ENCODE measurements at places on chromosomes 7 and 10.

DNA sequence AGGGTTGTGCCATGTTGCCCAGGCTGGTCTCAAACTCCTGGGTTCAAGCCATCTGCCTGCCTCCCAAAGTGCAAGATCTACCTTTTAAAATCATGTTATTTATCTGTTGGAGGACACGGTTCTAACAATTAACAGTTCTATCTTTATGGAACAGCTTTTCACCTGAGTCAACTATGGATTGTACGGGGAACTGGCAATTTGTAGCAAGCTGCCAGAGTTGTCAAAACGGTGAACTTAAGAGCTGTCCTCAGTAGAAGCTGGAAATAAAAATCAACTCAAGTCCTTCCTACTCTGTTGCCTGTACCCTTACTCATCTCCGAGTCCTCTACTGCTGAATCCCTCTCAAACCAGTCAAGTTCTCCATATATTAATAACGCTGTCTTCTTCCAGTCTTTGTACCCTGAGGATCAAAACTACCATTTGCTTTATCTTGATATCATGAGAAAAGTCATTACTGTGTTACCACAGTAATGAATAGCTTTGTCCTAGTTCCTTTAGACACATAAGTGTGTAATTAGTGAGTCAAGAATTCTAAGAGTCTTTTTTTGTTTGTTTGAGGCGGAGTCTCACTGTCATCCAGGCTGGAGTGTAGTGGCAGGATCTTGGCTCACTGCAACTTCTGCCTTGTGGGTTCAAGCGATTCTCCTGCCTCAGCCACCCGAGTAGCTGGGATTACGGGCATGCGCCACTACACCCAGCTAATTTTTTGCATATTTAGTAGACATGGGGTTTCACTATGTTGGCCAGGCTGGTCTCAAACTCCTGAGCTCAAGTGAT, 28.2 kb downstream of the HBP1 start:
- no peak for DNase-seq

- DNase-seq, result no peak
Observed at GRCh38 chr7:117718116-117718835, 155.0 kb downstream of the CTTNBP2 start.

DNA sequence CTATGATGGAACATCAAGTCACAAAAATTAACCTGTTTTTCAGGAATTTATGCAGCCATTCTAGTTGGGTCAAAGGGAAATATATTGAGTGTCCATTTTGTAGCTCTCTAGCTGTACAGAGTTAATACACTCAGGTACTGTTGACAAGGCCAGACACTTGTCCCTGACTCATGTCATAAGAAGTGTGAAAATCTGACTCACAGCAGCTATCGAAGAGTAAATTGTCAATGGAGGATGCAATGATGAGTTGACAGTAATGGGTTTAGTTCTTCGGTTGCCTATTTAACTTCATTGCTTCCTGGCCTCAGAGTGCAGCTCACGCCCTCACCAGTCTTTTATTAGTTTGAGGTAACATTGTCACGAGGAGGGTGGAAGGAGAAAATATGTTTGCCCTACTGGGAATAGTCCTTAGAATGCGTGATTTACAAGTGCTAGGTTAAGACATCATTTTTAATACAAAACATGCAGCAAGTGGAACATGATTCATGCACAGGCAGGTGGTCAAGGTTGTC, 255.1 kb downstream of the XPNPEP1 start:
- DNase-seq, result no peak

DNA sequence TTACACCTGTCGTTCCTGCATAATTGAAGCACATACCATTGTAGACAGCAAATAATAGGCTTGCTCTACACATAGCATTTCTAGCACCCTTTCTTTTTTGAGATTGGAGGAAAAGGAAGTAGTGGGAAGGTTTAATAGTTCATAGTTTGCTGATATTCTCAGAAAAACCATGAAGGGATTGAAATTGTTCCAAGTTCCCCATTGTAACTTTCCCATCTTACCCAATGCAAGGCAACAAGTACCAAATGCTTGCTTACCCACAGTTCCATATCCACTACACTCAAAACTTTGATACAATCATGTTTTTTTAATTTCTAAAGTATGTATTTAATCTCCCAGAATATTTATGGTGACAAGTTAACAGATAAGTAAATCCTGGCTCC, 13.8 kb downstream of the CYP3A5 start:
- no peak for DNase-seq

- DNase-seq, result no peak
Observed at GRCh38 chr7:93851536-93851935, 39.0 kb downstream of the TFPI2 start.

- DNase-seq, result no peak
Observed at GRCh38 chr7:1073142-1073977, 14.6 kb upstream of the GPER1 start.

DNA sequence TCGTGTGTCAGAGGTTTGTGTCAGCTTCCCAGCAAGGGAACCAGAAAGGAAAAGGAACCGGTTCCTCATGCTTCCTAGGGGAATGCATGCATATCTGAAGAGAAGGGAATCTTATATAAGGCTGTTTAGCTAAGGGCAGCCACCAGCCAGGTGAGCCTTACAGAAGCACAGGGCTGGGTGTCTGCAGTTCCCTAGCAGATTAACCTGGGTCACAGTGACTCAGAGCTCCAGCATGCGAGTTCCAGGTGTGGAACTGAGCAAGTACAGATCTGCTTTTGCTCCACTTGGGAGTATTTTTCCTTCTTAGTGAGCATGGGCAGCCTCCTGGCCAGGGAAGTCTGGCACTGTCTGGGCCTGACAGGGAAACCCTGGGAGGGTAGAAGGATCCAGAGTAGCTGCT, 957 bp upstream of the ANKRD2 start:
- no peak for DNase-seq

GRCh38 chr7:44757739-44758138, 9.1 kb downstream of the ZMIZ2 start:
- DNase-seq, result no peak

DNA sequence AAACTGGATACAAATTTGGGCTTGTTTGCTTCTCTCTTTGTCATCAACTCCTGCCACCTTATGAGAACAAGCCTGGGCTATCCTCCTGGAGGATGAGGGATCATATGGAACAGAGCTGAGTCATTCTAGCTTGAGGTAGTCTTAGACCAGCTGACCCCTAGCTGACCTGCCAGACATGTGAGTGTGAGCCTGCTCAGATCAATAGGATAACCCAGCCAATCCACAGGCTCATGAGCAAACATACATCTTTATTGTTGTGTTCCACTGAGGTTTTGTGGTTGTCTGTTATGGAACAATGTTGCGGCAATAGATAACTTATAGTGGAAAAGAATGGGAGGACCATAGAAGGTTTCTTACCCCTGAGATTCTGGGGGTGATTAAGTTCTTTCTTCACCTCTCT, 54.5 kb upstream of the FAM180A start:
- no peak for DNase-seq

GRCh38 chr7:117480978-117481377, 1.2 kb downstream of the CFTR start:
- DNase-seq, result no peak

DNA sequence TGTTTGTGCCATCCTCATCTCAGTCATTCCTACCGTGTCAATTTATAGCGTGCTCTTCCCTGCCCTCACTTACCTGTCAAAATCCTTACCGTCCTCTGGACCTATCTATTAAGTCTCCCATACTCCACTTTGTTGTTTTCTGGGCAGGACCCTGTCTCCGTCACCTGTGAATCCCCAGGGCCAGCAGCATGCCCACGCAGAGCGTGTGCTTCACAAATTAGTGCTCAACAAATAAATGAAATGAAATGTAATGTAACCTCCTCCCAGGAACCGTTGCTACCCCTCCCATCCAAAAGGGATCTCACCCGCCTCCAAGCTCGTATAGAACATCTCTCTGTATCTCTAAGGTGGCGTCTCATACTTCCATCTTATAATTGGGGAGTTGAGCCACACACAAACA, 589.9 kb upstream of the MGMT start:
- DNase-seq, result no peak

- DNase-seq, result no peak
Observed at GRCh38 chr7:96414931-96415292, 93.0 kb upstream of the SLC25A13 start.

DNA sequence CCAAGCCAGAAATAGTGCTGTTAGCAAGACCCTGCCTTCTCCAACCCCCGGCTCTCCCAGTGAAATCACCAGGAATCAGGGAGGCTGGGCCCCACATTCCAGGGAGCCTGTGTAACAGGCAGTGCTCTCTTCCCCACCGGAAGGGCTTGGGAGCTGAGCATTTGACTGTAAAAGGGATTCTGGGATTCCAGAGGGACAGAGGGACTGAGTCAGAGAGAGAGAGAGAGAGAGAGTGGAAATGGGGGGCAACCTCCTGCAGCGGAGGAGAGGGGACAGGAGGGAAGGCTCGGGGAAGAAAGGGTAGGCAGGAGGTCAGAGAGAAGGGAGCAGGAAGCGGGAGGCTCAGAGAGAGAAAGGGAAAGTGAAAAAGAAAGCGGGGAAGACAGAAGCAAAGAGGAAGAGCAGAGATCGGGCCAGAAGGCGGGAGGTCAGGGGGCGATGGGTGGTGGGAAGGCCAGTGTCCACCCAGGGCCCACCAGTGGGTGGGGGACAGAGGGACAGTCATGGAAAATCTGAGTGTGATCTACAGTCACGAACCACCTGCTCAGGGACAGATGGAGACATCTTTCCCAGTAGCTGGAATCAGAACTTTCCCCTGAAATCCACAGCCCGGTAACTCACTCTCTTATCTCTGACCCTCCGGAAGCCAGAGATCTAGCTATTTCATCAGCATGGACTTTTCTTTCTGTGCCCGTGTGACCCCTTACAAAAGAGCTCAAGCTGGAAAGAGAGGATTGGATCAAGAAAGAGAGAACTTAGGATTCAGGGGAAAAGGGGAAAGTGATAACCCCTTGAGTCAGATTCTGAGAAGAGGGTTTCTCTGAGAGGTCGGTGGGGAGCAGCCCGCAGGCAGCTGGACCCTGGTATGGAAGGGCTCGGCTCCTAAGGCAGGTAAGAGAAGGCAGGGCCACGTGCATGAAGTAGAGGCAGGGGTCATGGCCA, 4.6 kb upstream of the SERPINE1 start:
- no peak for DNase-seq

GRCh38 chr10:72306215-72306760, 32.6 kb downstream of the DDIT4 start:
- no peak for DNase-seq

GRCh38 chr10:60175441-60175971, 214.2 kb downstream of the ANK3 start:
- DNase-seq, result no peak

GRCh38 chr10:70699659-70700174, 27.4 kb downstream of the ADAMTS14 start:
- DNase-seq, result no peak

- no peak for DNase-seq
Observed at GRCh38 chr7:86920154-86920553, 139.3 kb downstream of the ELAPOR2 start.

GRCh38 chr10:30435073-30435422, 1.1 kb downstream of the MAP3K8 start:
- no peak for DNase-seq

DNA sequence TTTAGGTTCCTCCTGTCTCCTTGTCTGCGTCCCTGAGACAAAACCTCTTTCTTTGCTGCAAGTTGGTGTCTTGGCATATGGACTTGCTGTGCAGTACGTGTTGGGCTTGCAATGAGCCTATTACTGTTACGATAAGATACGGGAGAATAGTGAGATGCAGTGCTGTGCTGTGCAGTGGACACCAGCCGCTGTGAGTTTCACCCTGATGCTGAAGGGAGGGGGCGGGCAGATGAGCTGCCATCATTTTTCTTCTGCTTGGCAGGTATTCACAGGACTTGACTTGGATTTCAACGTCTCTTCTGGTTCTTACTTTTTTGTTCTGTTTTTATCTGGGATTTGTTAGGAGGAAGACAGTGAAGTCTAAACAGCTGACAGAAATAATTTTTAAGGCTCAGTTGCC, 257.1 kb upstream of the PITRM1 start:
- DNase-seq, result no peak

- DNase-seq, result no peak
Observed at GRCh38 chr7:34886856-34887255, 150.4 kb downstream of the DPY19L1 start.

DNA sequence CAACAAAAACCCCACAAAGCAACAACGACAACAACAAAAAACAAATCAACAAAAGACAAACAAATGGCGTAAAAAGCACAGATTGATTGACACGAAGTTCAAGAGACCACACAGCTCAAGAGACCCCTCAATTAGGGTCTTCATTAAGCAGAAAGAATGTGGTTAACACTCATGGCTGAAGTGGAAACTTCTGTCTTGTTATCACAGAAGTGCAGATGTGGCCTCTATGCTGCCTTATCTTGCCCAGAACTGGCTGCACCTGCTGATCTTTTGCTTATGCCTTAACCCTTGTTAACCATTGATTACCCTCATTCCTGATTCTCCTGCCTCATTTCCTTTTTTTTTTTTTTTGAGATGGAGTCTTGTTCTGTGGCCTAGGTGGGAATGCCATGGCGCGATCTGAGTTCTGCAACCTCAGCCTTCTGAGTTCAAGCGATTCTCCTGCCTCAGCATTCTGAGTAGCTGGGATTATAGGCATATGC, 3.5 kb upstream of the DAGLB start:
- DNase-seq, result no peak

DNA sequence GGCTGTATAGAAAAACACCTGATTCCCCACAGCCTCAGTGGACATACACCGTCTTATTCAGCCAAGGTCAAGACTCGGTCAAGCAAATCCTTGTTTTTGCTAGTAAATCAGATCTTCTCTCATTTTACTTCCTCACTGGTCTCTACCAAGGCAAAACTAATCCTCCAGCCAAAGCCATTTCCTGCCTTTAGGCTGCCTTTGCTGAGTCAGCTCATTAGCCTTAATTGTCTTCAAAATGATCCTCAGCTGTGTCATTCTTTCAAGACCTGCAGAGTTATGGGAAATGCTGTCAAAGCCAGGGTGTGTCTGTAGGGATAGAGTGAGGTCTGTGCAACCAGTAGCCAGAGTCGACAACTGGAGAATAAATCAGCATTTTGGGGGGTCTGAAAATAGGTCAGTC, 107.2 kb upstream of the FAM180A start:
- no peak for DNase-seq

DNA sequence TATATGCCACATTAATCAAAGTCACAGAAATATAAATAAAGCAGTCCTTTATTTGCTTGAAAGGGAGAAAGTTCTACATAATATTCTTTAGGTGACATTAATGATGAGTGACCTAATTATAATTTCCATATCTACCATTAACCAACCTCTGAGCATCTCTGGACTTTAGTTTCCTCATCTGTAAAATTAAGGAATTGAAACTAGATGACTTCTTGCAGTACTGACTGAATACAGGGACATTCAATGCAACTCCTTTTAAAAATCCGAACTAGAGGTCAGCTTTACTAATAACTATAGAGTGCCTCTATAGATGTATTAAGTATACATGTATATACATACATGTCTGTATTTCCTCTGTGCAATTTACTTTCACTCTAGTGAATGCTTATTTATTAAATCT, 3.9 kb downstream of the FMC1 start:
- no peak for DNase-seq

GRCh38 chr7:70635633-70636032, 496.3 kb upstream of the GALNT17 start:
- DNase-seq, result no peak
